ENCODE measurements at places on chromosomes 6 and 20.

GRCh38 chr6:11083491-11083890, 10.1 kb upstream of the SMIM13 start:
- DNase-seq: no peak

GRCh38 chr20:37314099-37314498, 24.6 kb downstream of the MANBAL start:
- no peak for DNase-seq

DNA sequence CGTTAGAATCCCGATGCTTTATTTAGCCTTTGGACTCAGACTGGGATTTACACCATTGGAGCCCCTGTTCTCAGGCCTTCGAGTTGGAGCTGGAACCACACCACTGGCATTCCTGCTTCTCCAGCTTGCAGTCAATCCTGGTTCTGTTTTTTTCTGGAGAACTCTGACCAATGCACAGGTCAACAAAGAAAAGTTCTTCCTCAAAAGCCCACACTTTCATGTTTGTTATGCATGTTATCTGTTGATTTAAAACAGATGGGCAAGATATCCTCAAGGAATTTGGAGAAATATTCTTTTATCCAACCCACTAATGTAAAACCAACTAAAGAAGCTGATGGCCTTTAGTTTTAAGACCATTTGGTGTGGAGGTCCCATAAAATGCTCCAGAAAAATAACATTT, 205.7 kb downstream of the ANKRD60 start:
- DNase-seq: no peak

DNA sequence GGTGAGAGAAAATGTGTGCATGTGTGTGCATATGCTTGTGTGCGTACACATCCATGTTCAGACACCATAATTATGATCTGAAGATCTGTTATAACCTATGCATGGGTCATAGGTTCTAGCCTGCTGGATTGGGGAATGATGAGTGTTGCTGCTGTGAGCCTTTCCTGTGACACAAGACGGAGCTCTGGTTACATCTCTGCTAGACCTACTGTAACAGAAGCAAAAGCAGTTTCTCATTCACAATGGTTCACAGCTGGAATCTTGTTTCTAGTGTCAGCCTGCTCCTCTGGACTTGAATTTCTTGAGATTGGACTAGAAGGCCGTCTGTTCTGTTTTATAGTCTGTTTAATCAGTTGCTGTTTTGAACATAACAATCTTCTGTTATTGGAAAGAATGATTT, 40.1 kb downstream of the DEFB114 start:
- DNase-seq: no peak

- no peak for DNase-seq
These were observed 270.0 kb downstream of the CDH26 start for GRCh38 chr20:60228255-60228654.

DNA sequence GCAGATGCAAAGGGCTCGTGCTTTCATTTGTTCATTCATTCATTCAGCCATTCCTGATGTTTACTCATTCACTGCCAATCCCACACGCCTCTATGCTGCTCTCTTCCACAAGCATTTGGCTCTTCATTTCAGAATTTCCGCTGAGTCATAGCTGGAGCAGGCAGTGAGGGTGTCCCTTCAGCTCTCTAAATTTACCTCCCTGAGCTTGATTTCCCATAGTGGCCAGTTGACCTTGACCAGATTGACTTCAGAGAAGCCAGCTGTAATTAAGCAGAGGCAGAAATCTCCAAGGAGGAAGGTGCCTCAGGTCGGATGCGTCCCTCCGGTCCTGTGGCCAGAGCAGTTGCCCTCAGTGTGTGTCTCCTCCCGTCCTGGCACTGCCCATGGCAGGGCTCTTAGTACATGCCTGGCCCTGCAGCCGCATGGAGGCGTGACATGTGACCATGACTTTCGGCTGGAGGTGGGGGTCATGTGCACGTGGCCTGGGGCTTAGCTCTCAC, 267.2 kb upstream of the ECI2 start:
- DNase-seq: no peak

- no peak for DNase-seq
These were observed 10.1 kb downstream of the SLC22A2 start for GRCh38 chr6:160248538-160248937.

GRCh38 chr6:133991096-133991593, 38.1 kb downstream of the TBPL1 start:
- DNase-seq: no peak

GRCh38 chr6:7290079-7290478, 22.9 kb downstream of the SSR1 start:
- DNase-seq: no peak

DNA sequence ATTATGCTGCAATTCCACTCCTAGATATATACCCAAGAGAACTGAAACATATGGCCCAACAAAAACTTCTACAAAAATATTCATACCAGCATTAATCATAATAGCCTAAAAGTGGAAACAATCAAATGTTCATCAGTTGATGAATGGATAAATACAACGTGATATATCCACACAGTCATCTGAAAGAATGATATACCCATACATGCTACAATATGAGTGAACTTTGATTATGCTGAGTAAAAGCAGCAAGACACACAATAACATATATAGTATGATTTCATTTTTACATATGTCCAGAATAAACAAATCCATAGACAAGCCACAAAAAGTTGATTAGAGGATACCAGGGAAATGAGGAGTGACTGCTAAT, 30.7 kb downstream of the CDK19 start:
- DNase-seq: no peak

DNA sequence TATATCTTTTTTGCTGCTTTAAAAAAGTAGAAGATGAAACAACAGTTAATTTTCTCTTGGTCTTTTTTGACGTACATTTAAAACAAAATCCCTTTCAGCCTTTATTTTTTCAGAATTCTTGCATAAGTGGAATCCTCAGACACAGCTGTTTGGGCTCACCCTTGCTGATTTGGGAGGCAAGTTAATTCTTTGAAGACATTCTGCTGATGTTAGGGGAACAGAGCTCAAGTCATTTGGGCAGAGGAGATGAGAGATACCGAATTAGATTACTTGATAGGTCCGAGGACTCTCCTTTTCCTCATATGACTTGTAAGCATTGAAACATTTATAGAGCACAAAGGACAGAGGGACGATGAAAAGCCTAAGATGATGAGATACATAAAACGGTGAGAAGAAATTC, 567.9 kb upstream of the CITED2 start:
- no peak for DNase-seq

- no peak for DNase-seq
These were observed 274.1 kb upstream of the MAP3K7 start for GRCh38 chr6:90860822-90861601.

- DNase-seq: no peak
These were observed 2.7 kb downstream of the PRICKLE4 start for GRCh38 chr6:41783106-41783780.

- DNase-seq: no peak
These were observed 18.5 kb upstream of the ISM1 start for GRCh38 chr20:13202565-13202964.

GRCh38 chr6:162615016-162615705, 112.4 kb downstream of the PRKN start:
- no peak for DNase-seq

GRCh38 chr6:10759884-10760329, 12.3 kb downstream of the TMEM14B start:
- no peak for DNase-seq

GRCh38 chr6:111802015-111802414, 71.2 kb downstream of the FYN start:
- no peak for DNase-seq

- DNase-seq: no peak
These were observed 2.8 kb upstream of the DIDO1 start for GRCh38 chr20:62929051-62929538.

- DNase-seq: no peak
These were observed 10.5 kb downstream of the RPS6KA2 start for GRCh38 chr6:166616261-166617238.

- DNase-seq: no peak
These were observed 15.7 kb upstream of the SAYSD1 start for GRCh38 chr6:39130691-39131090.

GRCh38 chr20:57902473-57902872, 192.7 kb upstream of the PMEPA1 start:
- DNase-seq: no peak

DNA sequence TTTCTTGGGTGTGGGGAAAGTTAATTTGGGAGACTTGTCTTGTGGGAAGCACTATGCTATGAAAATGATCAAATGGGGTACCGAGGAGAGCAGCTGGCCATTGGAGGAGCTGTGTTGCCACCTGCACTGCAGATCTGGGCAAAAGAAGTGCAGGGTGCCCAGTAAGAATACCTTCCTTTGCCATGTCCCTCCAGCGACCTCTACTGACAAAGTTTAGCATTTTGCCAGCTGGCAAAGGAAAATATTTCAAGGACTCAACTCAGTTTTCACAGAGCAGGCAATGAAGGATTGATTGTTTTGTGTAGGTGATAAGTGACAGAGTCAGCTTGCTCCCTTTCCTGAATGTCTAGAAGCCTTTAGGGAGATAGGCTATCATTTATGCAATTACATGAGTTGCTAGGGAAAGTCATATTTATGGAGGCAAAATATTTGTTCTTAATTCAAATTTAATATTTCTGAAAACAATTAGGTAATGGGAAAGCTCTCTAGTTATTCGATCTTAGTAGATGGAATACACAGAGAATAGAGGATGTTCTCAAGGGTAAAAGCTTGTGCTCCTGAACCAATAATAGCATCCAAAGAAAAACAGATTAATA, 118.4 kb downstream of the FARS2 start:
- peak; percentile 19 for DNase-seq

GRCh38 chr6:35024551-35025054, 116.5 kb downstream of the TCP11 start:
- no peak for DNase-seq

- no peak for DNase-seq
These were observed 532.0 kb downstream of the BCKDHB start for GRCh38 chr6:80638213-80639055.

- no peak for DNase-seq
These were observed 41.5 kb downstream of the SLC2A12 start for GRCh38 chr6:134010974-134011373.

Data from memory B cell (primary cell).